ENCODE measurements at places on chromosomes 1 and 21.

GRCh38 chr1:185495007-185495406 lies 178.0 kb upstream of the IVNS1ABP start:
- no peak for DNase-seq
- no peak overlapping the region for H3K27ac ChIP-seq
- H3K27me3 ChIP-seq = no peaks in the 10 kb centered on the region
- H3K4me1 ChIP-seq = no peaks in the 10 kb centered on the region
- H3K4me3 ChIP-seq = no peak overlapping the region

DNA sequence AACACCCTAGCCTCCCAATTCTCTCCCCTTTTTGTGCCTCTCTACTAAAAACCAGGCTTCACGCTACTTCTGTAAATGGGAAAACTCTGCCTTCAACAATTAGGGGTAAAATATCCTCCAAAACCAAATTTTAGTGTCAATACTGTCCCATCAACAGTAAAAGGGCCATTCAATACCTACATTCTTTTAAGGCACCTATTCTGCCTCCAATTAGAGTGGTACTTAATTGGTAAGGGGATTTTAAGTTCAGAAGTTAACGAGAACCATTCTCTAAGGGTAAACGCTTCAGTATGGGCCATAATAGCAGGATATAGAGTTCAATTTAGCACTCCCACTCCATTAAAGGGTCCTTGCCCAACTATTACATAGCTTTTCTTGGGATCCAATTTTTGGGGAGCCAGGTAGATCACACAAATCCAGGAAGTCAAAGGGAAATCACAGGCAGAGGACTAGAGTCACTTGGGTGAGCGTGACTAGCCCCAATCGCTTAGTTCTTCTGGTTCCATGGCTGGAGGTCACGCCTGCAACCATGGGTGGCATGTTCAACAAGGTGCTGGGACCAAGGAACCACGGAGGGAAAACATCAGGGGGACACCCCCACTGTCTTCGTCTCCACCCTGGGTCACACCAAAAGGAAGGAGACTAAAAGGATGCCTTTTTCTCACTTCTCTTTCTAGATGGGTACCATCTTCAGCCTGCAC lies 20.1 kb upstream of the BSDC1 start:
- no peak overlapping the region for H3K27ac ChIP-seq
- no peak for DNase-seq
- no peak overlapping the region for H3K4me3 ChIP-seq
- no peaks in the 10 kb centered on the region for H3K36me3 ChIP-seq
- no peaks in the 10 kb centered on the region for H3K27me3 ChIP-seq

GRCh38 chr1:165869343-165869742 lies 41.9 kb downstream of the UCK2 start:
- H3K27ac ChIP-seq = no peak overlapping the region
- no peak overlapping the region for H3K4me3 ChIP-seq
- DNase-seq = no peak
- H3K36me3 ChIP-seq = peaks cover 6% of the 10 kb centered on the region

DNA sequence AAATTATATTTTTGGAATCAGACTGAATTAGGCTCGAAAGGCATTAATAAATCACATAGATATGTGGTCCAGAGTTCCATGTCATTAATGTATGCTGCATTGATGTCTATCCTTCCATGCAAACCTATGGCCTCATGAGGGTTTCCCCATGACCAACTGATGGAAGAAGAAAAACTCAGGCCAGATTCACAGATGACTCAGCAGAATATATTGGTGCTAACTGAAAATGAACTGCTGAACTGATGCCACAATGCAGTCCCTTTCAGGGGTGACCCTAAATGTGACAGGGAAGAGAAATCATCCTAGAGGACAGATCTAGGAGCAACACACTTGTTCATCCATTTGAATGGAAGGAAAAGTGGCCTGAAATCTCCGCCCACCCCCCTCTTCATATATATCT lies 110.5 kb upstream of the KCND3 start:
- H3K4me3 ChIP-seq = no peak overlapping the region
- H3K36me3 ChIP-seq = no peaks in the 10 kb centered on the region
- no peak overlapping the region for H3K27ac ChIP-seq
- no peaks in the 10 kb centered on the region for H3K4me1 ChIP-seq
- DNase-seq = no peak

- no peaks in the 10 kb centered on the region for H3K27me3 ChIP-seq
- no peak overlapping the region for H3K4me3 ChIP-seq
- no peak for DNase-seq
- no peaks in the 10 kb centered on the region for H3K36me3 ChIP-seq
- H3K27ac ChIP-seq = no peak overlapping the region
- H3K4me1 ChIP-seq = no peaks in the 10 kb centered on the region
These were observed 127.0 kb upstream of the TIAM1 start for GRCh38 chr21:31470896-31471694.

DNA sequence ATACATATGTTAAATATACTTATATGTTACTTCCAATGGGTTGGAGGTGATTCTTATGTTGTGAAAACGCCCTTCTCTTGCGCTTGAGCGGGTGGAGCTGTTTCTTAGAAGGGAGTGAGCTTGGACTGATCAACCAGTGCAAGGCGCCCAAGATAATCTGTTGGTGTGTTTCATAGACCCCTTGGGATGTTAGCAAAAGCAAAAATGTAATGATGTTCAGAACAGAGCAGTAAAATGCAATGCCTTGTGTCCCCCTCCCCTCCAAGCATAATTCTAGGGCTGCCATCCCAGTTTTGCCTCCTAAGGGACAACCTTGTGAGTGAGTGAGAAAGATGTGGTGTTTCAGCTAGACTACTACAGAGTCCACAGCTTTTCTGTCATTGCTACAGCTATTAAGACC lies 6.2 kb upstream of the CD34 start:
- H3K27me3 ChIP-seq = peaks cover 20% of the 10 kb centered on the region
- DNase-seq = no peak
- no peak overlapping the region for H3K4me3 ChIP-seq
- H3K27ac ChIP-seq = no peak overlapping the region
- no peaks in the 10 kb centered on the region for H3K4me1 ChIP-seq

DNA sequence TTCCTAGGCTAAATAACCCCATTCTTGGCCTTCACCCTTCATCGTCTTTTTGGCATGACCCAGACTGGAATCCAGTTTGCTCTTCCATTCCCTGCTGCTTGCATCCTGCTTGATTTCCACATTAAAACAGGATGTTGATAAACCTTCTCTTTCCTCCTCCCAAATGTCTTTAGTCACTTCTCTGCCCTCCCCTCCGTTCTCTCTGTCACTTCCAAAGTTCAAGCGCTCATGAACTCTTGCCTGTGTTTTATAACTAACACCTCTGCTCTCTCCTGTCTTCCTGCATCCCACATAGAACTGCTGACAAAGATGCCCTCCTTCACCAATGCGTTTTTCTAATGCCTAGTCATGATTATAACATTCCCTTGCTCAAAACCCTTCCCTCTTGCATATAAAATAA lies 65.6 kb upstream of the SLC44A3 start:
- H3K36me3 ChIP-seq = no peaks in the 10 kb centered on the region
- no peaks in the 10 kb centered on the region for H3K27me3 ChIP-seq

DNA sequence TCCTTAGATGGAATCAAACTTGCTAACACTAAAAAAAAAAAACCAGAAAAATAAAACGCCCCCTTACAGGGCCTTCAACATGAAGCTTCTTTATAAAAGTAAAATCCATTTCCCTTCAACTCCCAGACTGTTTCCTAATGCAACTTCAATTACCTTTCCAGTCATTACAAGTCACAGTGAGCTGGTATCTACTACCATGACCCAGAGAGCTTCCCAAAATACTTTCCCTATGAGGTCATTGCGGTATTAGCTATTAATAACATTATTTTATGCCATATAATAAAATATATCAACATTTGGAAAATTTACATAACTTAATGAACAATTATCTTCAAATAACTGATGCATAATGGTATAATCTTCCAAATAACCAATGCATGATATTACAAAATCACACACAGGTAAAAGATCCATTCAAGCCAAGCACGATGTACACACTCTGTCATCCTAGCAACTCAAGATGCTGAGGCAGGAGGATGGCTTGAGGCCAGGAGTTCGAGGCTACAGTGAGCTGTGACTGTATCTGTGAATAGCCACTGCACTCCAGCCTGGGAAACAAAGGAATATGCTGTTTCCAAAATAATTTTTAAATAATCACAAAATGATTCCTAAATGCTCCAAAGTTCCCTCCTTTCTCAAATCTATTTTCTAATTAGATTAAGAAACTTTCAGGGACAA lies 24.1 kb downstream of the EIF4G3 start:
- DNase-seq = no peak
- H3K4me1 ChIP-seq = no peaks in the 10 kb centered on the region
- H3K4me3 ChIP-seq = no peak overlapping the region
- peaks cover 9% of the 10 kb centered on the region for H3K36me3 ChIP-seq

DNA sequence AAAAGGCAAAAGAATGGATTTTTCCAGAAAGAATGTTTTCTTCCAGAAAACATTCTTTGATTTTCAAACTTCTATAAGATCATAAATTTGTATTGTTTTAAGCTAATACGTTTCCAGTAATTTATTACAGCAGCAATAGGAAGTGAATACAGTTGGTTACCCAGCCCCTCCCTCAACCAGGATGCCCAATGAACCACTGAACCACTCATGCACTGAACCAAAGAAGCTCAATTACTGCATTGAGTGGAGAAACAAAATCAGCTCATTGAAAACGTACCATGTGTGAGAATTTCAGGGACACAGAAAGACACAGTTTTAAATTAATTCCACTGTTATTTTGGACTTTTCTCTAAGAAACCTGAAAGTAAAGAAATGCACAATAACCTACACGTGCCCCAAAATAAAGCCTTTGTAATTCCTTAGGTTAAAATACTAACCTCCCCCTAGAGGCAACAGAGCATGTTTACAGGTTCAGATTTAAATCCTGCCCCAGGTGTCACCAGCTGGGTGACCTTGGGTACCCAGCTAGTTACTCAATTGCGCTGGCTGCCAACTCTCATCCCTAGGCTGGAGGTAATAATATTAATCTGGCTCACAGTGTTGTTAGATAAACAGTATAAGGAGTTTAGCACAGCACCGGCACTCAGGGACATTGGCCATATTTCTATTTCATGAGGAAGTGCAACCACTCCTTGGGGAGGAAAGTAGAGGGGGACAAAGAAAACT lies 111.7 kb downstream of the NMNAT2 start:
- H3K4me3 ChIP-seq = no peak overlapping the region
- no peaks in the 10 kb centered on the region for H3K36me3 ChIP-seq
- H3K4me1 ChIP-seq = no peaks in the 10 kb centered on the region

DNA sequence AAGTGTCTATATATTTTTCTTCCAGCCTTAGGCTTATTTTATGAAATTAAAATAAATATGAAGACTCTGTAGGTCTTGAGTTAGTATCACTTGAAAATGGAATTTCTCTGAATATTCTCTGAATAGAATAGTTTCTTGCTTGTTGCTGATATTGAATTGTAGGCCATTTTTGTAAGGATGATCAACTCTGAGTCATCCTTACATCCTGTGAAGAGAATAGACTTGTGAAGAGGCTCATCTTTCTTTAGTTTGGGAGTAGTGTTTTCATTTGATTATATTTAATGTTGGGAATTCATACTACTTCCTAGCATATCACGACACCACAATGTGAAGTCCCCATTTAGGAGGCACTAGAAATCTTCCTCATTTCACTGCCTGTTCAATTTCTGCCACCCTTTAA lies 27.5 kb upstream of the CD1D start:
- no peak overlapping the region for H3K27ac ChIP-seq
- no peaks in the 10 kb centered on the region for H3K27me3 ChIP-seq
- H3K4me3 ChIP-seq = no peak overlapping the region
- no peak for DNase-seq

GRCh38 chr1:205826016-205826806 lies 13.2 kb upstream of the SLC41A1 start:
- no peak overlapping the region for H3K4me3 ChIP-seq
- no peaks in the 10 kb centered on the region for H3K36me3 ChIP-seq
- DNase-seq = no peak
- no peak overlapping the region for H3K27ac ChIP-seq
- H3K4me1 ChIP-seq = no peaks in the 10 kb centered on the region

DNA sequence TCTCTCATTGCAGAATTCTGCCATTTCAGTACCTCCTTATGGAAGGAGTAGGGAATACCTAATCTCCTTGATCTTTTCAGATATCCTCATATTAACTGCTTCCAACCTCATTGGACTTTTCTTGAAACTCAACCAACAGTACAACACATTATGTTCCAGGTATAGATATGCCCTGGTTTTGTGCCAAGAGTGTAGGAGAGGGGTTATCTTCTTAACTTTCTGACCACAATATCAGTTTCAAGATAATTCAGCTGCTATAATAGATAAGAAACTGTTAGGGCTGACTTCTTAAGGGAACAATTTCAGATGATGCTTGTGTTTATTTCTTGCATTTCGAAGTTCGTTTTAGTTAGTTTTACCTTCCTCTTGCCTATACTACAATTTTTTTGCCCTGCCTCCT lies 2.1 kb upstream of the LPGAT1 start:
- H3K27me3 ChIP-seq = no peaks in the 10 kb centered on the region
- no peak for DNase-seq
- H3K36me3 ChIP-seq = no peaks in the 10 kb centered on the region
- H3K4me3 ChIP-seq = no peak overlapping the region

GRCh38 chr1:180863158-180863775 lies 49.4 kb upstream of the KIAA1614 start:
- no peak overlapping the region for H3K4me3 ChIP-seq
- H3K27ac ChIP-seq = no peak overlapping the region
- no peaks in the 10 kb centered on the region for H3K4me1 ChIP-seq

Data from esophagus squamous epithelium (tissue), 5 donors.